Panc1 (cell line): ENCODE measurements at places on chromosomes 16 and 17. TPM values are rescaled to one million over a fixed set of nuclear protein-coding genes. Genes with fewer than 3 reads are reported as not detected.

DNA sequence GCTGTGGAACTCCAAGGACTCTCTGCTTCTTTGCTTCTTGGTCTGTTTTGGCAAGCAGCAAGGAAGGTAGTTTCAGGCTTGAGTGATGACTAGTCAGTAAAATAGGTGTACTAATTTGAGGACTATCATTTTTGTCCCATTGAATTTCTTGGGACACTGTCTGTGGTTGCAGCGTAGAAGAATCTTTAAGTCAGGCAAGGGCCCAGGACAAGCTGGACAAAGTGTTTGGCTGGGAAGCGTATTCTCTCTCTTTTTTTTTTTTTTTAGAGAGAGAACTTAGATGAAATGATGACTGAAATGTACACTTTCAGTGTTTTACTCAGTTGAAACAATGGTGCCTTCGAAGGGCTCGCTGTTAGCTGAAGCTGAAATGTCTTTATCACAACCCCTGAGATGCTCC lies 105.0 kb downstream of the BANP start:
- no peak for DNase-seq
- no peaks in the 10 kb centered on the region for H3K27me3 ChIP-seq
- no peak overlapping the region for H3K4me3 ChIP-seq
- no peaks in the 10 kb centered on the region for H3K4me1 ChIP-seq
- H3K36me3 ChIP-seq, result no peaks in the 10 kb centered on the region

DNA sequence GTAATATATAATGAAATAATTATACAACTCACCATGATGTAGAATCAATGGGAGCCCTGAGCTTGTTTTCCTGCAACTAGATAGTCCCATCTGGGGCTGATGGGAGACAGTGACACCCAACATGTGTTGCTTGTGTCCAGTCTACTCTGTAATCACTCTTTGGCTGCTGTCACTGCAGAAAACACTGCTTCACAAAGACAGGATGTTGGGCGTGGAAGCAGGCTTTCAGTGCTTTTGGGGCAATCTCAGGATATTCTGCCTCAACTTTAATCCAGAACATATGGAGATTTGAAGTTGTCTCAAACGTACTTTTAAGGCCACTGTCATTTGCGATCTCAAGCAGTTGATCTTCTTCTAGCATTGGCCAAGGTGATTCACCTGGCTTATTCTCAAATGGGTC lies 94.9 kb downstream of the CYTH1 start:
- no peaks in the 10 kb centered on the region for H3K27me3 ChIP-seq
- no peak overlapping the region for H3K27ac ChIP-seq
- H3K36me3 ChIP-seq, result no peaks in the 10 kb centered on the region; the same call in 1 of the 2 replicates
- H3K4me3 ChIP-seq, result no peak overlapping the region
- H3K4me1 ChIP-seq, result no peaks in the 10 kb centered on the region

DNA sequence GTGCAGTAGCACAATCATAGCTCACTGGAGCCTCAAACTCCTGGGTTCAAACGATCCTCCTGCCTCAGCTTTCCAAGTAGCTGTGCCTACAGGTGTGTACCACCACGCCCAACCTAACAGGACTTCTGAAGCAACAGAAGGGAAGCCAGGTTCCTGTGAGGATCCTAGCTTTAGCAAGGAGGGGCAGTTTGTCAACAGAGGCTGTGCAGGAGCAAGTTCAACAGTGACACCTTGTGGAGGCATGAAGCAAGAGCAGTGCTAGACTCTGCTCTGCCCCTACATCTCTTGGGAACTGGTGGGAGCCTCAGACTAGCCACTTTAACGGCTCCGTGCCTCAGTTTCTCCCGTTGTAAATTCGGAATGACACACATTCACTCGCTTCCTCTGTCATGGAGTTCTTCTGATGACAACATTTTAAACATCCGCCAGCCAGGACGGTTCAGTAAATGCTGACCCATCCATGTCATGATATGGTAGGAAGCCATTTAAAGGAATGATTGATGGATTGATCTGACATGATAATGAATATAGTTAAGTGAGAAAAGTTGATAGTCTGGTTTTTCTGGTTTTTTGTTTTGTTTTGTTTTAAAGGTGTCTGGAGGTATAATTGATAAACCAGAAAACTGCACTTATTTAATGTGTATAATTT lies 218.7 kb downstream of the MRTFB start:
- H3K27ac ChIP-seq, result no peak overlapping the region
- no peak for DNase-seq
- H3K4me3 ChIP-seq, result no peak overlapping the region

PRPSAP2 gene
- total RNA-seq, result 25.3 TPM

TBC1D3C gene
- total RNA-seq, result not detected
